ENCODE measurements at places on chromosomes 7 and 10.

- no peak for DNase-seq
Observed at GRCh38 chr10:22911889-22912762, 15.7 kb upstream of the ARMC3 start.

- DNase-seq = no peak
Observed at GRCh38 chr10:34885898-34886297, 70.8 kb upstream of the PARD3 start.

DNA sequence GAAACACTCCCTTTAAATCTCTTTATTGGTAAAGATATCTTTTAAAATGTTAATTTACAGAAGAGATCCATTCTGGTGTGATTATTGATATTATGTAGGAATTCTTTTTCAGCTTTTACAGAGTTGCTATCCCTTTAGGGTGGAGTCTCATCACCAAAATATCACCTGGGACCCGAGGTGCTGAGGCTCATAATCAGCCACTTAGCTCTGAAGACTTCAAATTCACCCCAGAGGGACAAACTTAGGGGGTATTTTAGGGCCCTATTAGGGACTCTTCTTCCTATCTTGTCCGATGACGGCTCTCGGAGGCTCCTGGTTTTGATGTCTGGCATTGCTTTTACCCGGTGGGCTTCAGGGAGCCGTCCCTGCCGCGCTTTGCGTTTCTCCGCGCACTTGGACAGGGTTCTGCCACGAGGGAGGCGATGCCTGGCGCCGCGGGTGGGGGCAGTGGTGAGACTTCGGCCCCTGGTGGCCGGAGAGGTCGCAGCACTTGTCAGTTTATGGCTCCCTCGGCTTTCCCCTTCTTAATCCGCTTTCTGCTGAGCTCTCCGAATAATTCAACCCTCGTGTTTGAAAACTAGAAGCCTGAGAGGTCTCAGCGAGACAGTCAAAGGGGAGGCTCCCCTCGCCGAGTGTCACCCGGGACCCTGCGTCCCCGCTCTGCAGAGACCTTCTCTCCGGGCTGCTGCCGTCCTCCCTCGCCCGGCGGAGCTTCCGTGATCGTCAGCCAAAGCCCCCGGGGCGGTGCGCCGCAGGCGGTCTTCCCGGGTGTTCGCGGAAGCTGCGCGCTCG, 27.8 kb downstream of the RBM20 start:
- peak; percentile 71 for DNase-seq

DNA sequence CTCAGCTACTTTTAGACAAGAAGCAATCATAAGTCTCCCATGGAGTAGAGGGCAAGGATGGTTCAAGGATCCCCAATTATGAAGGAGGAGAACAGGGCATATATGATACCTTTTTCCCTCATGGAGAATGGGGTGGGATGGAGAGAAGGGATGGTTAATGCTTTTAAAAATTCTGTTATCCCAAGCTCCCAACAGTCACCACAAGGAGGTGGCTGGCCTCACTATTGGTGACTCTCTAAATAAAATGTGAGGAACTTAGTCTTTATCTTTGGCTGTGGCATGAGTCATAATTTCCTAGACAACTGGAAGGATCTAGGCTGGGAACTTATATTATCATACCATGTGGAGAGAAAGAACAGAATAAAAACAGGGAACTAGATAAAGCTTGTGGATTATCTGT, 297.0 kb downstream of the PHTF2 start:
- DNase-seq = no peak

DNA sequence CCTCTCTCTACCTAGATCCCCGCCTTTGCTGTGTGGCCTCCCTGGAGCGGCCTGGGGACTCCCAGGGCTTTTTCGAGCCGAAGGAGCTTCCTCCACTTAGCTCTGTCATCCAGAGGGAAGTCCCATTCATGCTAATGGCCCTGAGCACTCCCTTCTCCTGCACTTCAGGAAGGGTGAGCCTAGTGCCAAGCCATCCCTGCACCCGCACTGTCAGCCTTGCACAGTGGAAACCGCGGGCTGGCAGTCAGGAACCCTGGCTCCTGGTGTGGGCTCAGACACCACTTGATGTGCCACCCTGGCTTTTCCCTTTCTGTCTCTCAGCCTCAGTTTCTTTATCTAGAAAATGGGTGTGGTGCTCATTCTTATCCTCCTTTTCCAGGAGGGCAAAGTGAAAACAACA, 131.6 kb downstream of the ZMIZ1 start:
- DNase-seq = no peak

GRCh38 chr10:80684259-80684658, 146.6 kb downstream of the SH2D4B start:
- no peak for DNase-seq

DNA sequence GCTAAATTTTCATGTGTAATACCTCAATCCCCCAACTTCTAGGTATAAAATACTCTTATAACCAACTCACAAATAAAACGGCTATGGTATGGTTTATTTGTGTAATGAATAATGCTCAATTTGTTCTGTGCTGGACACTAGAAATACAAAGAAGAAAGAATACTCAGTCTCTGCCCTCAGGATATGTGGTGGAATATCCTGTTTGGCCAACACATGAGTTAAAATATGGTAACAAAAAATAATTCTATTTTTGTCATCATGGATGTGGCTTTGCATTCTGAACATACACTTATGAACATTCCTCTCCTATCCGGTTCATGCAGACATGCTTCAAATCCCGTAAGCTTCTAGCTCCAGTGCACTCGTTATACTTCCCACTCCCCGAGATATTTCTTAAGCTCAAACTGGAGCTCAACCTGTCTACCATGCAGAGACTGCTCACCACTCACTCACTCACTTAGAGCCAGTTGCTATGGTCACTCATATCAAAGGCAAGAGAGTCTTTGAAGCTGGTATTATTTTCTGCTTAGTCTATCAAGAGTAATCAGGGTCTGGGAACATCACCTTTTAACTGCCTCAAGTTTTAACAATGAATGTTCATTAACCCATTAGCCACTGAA, 53.8 kb upstream of the SLC16A12 start:
- no peak for DNase-seq

DNA sequence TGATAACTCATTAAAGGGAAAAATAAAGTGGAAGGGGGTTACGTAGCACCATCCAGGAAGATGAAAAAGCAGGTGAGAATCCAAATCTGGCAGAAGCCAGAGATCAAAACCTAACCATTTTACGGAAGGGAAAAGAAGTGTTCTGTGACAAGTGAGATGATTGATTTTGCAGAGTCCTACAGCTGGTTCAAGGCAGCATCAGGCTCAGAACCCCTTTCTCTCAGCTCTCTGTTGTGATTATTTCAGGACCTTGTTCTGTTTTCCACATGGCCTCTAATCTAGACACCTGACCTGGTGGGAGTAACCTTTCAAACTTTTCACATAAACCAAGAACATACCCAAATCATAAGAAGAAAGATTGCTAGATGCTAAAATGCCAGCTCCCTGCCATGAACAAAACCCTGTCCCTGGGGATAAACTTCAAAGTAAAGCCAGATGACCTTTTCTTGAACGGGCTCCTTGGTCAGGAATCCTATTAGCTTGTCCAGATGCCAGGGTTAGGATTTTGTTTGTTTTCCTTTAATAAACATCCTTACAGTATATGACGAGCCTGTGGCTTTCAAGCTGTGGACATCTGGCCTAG, 5.9 kb downstream of the DUSP5 start:
- no peak for DNase-seq

GRCh38 chr10:14879928-14880193, 1.2 kb downstream of the SUV39H2 start:
- no peak for DNase-seq

DNA sequence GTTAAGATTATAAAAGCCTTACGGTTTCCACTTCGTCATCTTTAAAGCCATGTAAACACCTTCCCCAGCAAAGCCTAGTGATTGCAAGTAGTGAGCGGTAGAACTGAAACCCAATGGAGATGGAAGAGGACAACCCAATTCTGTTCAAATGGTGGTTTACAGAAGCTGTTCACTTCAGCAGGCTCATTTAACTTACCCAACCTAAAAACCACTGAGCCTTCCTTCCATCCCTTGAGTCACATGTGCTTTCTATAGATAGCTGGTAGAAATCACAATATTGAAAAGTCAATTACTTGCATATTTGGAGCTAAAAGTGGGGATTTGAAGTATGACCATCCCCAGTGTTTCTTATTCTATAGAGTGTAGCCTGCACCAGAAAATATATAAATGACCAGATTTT, 667.7 kb downstream of the SUGCT start:
- no peak for DNase-seq

DNA sequence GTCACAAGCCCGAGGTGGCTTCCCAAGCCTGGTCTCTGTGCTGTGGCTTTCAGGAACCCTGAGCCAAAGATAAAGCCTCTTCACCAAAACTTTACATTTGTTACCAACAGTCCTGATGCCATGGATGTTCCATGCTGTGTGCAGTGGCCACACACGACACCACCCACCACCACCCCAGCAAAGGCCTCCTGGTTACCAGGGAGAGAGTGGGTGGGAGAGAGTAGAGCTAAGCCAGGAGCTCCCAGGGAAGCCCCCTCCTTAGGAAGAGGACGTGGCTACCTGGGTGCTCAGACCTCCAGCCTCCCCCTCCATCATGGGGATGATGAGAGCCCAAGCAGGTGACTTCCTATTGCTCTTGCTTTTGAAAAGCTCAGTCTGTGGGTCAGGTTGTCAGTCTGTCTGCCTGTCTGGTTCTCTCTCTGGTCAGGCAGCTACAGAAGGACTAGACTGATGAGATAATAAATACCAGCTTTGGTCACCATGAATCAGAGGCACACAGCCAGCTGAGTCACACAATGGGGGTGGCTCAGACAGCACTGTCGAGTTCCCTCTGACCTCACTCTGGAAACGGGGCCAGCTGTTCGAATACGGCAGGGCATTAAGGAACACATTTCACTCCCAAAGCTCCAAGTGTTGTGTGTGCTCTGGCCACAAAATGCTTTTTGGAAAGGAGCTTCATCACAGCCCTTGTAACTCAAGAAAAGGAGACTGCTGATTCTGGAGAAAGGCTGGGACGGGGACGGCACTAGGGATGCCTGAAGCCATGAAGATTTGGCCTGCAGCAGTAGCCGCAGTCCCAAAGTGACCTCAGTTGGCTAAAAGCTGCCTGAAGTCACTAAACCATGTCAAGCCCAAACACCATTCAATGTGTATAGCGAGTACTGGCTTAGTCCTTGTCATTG, 166.0 kb downstream of the FANK1 start:
- DNase-seq = no peak

- DNase-seq = no peak
Observed at GRCh38 chr10:7665767-7666166, 999 bp downstream of the ITIH5 start.

GRCh38 chr7:15489383-15489782, 72.4 kb downstream of the AGMO start:
- no peak for DNase-seq

GRCh38 chr10:128165536-128165935, 39.3 kb upstream of the MKI67 start:
- no peak for DNase-seq

- no peak for DNase-seq
Observed at GRCh38 chr10:129712000-129712399, 245.0 kb downstream of the MGMT start.

DNA sequence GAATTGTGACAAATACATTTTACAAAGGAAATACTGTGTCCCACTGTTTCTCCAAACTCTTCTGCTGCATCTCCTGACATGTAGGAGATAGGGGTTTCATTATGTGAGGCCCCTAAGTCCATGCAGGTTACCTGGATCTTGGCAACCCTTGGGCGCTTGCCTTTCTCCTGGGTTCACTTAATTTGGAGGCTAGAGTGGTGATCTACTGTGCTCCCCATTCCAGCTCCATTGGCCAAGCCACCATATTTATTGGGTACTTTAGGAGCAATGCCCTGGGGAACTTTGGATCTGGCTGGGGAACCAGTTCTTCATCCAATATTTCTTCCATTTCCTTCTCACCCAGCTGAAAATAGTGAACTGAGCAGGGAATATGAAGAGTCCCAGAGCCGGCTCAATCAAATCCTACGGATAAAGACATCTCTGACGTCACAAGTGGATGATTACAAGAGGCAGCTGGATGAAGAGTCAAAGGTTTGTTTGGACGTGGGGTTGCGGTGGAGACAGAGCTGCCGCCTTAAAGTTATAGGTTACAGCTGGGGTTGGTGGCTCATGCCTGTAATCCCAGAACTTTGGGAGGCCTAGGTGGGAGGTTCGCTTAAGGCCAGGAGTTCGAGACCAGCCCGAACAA, 18.5 kb downstream of the MYH16 start:
- no peak for DNase-seq

DNA sequence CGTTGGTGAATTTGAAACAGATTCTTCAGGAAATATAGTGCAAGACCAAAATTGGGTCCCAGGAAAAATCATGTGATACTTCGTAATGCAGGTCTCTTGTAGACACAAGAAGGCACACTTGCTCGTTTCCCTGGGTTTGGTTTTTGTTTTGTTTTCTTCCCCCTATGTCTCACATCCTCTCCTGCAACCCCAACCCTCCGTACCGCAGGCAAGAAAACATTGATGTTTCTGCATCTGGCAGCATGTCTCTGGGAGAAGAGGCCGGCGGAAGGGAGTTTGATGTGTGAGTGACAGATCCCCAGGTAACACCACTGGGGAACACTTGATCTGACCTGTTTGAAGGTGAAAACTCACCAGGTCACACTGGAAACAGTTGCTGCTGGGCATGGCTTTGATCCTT, 718.5 kb downstream of the AUTS2 start:
- no peak for DNase-seq

DNA sequence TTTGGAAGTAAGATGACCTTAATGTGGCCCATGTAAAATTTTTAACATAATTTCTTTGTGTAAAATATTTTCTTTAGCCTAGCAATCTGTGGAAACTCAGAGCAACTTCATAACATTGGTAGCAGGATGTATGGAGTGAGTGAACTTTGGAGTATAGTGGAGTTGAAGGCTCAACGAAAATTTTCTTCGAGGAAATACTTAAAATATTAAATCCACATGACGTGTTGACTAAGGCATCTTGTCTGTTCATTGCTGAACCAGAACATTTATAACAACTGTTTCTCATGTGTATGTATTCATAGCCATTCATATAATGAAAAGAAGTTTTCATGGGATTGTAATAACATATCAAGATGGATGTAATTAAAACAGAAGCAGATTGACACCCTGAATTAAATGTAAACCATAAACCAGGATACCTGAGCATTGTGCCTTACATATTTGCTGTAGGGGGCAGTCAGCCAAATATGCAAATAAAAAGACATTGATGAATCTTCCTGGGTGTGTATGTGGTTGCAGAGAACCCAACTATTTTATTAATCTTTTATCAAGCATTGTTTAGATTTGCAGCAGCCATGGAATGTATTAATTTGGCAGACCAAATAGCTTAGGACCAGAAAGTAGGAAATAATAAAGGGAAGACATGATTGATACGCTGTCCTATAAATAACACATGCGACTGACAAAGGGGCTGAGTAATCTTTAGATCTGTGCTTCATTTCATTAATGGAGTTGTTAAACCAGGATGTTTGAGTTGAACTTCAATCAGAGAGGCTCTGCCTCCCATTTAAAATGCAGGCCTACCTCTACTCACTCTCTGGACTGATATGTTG, 11.5 kb downstream of the AUTS2 start:
- no peak for DNase-seq

- DNase-seq = no peak
Observed at GRCh38 chr10:119481781-119482426, 60.6 kb downstream of the RGS10 start.

All from CD4-positive, alpha-beta T cell treated with Interleukin-15 for 1 hour (primary cell).